Stimulated activated CD4-positive, alpha-beta T cell treated with anti-CD3 and anti-CD28 coated beads, Interleukin-4, amount 100 ng/mL, for 1 hour (primary cell): ENCODE measurements at places on chromosomes 3 and 15.

- DNase-seq = no peak
Measured at GRCh38 chr3:67529337-67529736, 125.1 kb downstream of the SUCLG2 start.

DNA sequence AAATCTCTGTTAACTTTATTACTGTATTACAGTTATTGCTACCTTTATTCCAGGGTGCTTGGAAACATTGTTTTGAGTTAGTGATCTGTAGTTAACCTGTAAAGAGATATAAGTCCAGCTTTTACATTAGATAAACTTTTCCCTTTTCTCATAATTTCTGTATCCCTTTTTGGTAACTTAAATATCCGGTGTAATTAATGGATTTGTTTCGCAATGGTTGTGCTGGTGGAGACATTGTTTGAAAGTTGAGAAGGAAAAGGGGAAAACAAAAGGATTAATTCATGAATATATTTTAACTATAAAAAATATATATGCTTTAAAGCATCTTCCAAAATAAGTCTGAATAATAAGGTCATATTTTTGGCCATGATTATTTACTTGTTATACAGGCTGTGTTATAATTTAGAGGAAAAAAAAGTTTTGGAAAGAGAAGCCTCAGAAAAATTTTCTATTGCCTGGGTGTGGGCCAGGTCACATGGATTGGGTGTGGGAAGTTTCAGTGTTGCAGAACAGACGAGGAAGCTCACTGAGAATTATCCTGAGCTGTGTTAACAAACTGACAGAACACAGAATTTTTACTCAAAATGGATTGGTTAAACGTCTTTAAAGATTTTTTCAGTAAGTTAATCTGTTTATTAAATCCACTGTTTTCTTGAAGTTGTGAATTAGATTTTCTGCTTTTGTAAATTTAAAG is 27.7 kb upstream of the IL20RB start:
- DNase-seq = no peak

- no peak for DNase-seq
Measured at GRCh38 chr3:157594413-157594812, 91.2 kb upstream of the VEPH1 start.

DNA sequence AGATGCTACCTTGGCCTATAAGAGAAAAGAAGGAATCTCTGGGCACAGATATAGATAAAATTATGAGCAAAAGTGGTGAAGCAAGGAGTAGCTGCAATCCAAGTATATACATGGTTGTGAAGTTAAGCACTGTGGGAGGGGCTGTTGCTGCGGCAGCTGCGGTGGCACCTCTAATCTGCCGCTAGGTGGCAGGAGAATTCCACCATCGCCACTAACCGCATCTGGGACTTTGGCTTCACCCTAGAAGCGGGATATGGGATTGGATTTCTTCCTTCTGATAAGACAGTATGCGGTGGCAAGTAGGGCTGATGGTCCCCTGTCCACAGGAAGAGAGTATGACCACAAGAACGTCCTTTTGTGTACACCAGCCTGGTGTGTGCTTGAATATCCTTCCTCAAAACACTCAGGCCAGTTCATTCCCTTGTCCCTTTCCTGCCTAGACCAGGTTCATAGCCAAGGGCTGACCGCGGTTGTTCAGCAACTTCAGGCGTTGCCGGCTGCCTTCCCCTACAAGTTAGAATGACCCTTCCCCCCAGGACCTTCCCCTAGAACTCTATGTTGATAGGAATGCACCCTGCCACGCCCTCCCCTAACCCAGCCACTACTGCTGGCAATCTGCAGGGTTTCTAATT is 5.1 kb downstream of the MAGEL2 start:
- peak; percentile 35 for DNase-seq

DNA sequence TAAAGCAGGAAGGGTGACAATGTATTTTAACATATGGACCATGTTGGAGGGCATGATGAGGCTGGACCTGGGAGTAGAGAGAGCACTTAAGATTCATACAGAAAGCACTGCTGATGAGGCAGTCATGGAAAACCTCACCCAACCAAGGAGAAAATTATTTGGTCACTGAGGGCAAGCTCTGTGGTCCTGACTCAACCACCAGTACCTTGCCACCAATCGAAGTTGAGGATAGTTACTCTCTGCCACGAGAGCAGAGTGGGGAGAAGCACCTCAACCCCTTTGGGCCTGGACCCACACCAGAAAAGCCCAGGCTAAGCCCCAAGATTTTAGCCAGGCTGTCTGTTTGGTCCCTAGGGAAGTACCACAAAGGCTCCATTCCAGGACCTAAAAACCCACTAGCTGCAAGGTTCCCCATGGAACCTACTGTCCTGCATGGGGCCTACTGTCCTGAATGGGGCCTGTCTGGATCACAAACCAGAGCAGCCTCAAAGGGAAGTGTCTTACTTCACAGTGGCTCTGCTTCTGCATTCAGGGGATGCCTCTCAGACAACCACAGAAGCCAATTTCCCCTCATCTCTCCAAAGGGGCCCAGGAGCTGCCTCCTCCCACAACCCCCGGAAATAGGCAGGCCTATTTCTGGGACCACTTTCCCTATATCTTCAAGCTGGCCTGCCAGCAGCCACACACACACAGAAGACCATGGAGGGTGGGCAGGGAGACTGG is 4.2 kb downstream of the CCDC71 start:
- DNase-seq = no peak

- no peak for DNase-seq
Measured at GRCh38 chr3:32571192-32571485, 481 bp upstream of the DYNC1LI1 start.

- DNase-seq = no peak
Measured at GRCh38 chr3:171776839-171777583, 33.3 kb downstream of the PLD1 start.

DNA sequence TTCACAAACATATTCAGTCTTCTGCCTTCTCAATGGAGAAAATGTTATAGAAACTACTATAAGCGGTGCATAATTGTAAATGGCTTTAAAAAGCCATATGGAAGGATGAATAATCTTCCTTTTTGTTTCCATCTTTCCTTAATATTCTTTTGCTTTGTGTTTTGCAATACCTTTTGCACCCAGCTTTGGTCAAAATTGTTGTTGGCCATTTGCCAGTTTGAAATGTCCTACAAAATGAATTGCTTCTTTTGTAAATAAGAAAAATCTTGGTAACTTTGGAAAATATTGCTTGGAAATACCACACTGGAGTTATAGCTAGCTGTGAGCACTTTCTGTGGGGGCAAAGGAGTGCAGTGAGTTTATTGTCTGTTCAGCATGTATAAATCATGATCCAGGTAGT is 93.5 kb upstream of the NR2F2 start:
- DNase-seq = no peak

DNA sequence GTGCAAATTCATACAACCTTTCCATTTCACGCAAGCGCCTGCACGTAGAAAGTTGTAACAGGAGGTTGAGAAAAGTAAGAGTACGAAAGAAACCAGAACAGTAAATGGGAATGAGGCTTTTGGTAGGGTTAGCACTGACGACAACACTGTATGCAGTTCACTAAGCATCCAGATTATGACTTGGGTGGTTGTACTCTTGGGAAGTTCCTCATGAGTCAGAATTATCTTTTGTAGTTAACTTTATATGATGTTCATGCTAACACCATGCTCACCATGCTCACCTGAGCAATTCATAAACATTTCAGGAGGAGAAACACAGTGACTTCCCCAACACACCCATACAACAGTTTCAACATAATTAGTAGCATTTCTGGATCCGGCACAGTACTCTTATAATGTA is 3.0 kb upstream of the LPP start:
- no peak for DNase-seq

GRCh38 chr3:63809607-63810006 is 9.5 kb upstream of the C3orf49 start:
- no peak for DNase-seq

GRCh38 chr3:4979428-4980228 is at the start of gene BHLHE40:
TSS of gene BHLHE40 (plus strand) at chr3:4979437. CDS start at chr3:4979719, 282 bp downstream.
- DNase-seq = no peak

DNA sequence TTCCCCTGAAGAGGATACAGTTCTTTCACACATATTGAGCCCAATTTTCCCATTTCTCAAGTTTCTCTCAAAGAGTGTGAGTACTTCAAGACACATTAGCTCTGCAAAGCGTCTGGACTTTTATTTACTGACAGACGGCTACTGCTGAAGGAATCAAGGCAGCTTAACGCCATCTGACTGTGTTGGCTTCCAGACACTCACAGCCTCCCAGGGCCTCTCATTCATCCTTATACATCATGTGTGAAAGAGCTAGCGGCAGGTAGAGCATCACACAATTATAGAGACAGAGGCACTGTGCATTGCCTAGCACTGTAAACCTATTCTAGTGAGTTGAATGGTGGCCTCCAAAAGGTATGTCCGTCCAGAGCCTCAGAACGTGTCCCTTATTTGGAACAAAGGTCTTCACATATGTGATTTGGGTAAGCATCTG is 284.1 kb upstream of the STT3B start:
- no peak for DNase-seq

DNA sequence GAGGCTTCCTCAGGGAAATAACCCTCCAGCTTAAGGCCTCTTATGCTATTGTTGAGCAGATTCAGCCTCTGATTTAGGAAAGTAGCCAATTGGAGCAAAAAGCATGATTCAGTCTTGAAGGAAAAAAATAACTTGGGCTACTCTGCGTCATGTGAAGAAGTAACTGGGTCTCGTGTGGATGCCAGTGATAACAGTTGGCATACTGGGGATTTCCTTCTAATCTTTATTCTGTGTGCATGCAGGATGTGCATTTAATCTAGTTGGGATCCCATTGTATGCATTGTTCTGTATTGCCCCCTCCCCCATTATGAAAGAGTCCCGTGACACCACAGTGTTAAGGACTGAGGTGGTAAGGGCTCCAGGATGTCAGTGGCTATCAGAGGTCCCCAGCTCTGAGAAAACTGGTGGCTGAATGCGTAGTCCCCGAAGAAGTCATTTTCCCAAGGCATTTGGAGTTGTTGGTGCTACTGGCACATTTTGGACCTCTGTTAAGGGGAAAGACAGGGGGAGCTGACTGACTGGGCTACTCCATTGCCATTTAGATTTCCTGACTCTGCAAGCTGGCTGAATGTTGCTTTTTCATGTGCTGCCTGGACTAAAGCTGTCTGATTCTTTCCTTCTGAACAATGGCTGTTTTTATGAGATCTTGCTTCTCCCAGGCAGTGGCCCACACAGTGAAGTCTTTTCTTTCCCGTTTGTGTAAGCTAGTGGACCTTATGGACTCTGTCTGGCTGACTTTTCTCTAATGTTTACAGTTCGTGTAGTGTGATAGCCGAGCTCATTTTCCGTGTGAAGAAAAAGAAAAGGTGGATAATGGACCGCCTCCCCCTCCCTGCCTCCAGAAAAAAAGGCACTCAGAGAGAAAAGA is 38.4 kb upstream of the TRAK1 start:
- DNase-seq = no peak

GRCh38 chr3:111610189-111610588 is 15.0 kb upstream of the ZBED2 start:
- DNase-seq = no peak

DNA sequence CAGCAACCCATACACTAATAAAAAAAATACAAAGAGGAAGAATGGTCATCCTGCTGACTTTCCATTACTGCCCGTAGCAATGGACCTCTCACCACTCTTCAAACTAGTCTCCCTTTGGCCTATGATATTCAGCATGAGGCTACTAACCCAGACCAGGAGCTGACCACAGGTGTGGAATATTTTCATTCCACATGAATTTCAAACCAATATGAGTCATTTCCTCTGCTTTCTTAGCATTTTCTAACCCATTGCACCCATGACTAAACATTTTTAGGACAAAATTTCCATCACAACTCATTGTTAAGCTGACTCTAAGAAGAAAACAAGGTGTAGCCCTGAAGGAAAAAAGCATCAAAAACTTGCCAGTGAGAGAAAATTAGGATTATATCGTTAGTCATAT is 34.0 kb upstream of the ZPLD1 start:
- no peak for DNase-seq

DNA sequence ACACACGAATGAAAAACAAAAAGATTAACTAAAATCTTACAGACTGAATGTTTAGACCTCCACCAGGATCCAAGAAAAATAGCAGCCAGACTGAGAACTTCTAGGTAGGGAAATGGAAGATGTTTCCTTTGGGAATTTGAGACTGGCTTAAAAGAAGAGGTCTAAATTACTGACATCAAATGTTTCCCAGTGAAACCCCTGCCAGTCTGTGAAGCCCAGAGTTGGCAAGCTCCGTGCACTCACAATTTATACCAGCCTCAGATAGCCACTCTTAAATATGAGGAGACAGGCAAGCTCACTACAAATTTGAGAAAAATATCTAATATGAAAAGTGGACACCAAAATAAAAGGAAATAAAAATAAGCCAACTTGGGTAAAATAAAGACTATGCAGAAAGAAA is 700.5 kb upstream of the ZNF385D start:
- no peak for DNase-seq

DNA sequence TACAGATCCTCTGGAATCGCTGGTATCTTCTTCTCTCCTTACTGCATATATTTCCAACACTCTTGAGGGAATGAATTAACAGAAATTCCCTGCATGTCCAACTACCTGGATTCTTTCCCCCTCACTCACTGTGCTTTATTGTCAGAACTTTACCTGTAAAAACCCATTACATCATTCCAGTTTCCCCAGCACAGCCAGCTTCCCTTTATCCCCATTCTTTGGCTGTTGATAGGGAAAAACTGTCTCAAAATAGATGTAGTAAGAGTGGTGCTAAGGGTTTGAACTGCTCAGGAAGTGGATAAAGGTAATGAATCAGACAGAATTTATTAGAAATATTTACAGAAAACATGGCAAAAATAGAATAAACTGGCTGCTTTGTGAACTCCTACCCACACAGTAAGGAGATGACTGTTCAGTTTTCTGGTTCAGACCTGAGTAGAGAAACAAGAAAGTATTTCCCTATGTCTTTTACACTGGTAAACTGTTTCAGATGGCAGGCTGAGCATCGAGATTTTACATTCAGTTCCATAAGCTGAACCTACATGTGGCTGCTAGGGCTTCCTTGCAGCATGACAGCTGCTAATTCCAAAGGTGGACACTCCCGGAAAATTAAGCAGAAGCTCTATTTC is 188.4 kb downstream of the CPNE4 start:
- DNase-seq = no peak

DNA sequence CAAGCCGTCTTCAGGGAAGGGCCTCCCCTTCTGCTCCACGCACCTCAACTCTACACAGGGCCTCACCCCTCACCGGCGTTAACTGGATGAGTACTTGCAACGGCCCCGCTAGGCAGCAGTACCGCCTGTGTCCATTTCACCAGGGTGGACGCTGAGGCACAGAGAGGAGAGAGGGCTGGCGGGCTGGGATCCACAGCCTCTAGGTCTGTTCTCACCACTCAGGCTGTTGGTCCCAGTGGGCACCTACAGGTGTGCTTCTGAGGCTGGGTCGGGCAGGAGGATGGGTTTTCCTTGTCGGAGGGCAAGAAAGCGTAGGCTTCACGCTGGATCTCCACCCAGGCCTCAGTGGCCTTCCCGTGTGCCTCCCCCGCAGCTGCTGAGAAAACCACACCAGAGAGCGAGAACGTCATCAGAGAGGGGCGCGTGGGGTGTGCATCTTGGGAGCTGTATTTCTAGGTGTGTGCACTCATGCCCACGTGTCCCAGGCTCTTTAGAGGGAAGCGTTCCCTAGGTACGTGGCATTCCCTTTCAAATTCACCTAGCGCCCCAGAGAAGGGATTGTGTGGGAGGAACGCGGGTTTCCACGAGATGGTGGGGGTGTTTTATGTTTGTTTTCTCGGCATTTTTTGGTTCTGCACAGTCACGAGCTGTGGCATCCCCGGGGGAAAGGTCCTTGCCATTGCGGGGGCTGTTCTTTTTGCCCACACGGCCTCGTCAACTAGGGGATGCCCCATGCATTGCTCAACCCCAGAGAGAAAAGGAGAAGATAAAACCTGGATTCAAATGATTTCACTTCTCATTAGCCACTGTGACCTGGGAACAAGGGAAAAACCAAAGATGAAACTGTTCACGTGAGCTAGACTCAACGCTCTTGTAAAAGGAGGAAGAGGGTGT is 67.7 kb downstream of the MGLL start:
- peak; percentile 48 for DNase-seq
